Kidney epithelial cell (primary cell): ENCODE measurements at places on chromosomes 11 and 22.

DNA sequence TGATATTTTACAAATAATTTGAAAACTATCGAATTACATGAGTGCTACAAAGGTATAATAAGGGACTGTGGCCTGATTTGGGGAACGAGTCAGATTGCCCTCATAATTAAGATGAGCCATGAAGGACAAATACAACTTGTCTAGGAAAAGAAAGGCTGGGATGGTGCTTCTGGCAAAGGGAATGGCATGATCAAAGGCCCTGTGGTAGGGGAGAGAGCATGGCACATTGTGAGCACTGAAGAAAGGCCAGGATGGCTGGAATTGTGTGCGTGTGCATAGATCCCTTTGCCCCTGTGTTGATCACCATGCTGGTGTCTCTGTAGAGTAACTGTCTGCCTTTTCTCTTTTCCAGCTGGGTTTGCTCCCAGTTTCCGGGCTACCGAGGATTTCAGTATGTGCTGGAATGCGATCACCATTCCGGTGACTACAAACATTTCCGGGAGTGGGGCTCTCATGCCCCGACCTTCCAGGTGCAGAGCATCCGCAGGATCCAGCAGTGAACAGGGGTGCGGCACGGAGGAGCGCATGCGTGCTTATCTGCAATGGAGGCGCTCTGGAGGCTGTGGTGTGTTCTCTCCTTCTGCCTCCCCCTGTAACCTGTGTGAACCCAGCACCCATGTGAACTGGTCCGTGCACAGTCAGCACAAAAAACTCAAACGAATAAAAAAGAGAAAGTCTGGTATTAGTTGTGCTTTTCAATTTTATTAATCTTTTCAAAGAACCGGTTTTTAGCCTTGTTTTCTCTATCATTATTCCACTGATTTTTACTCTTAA lies 8.4 kb downstream of the CRYBA4 start:
- no peak for DNase-seq

GRCh38 chr11:27968461-27968860 lies 139.5 kb downstream of the KIF18A start:
- no peak for DNase-seq

DNA sequence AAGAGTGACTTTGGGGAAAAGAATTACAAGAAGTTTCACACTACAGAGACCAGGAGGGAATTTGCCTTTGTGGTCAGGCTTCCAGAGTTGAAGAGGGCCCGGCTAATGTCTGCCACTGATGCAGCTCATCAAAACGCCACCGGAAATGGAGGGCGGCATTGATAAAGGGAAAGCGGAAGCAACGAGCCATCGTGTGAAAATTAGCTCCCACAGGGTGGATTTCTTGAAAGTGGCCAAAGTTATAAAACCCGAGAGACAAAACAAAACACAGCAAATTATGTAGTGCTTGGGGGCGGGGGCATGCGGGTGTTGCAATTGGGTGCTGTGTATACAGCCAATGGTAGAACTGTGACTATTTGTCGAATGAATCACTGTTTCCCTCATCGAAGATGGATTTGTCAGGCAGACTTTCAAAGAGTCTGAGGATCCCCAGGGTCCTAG lies 113.0 kb downstream of the ADAMTS15 start:
- no peak for DNase-seq

- DNase-seq, result no peak
These were observed 145.8 kb upstream of the ARHGAP20 start for GRCh38 chr11:110857892-110858546.

DNA sequence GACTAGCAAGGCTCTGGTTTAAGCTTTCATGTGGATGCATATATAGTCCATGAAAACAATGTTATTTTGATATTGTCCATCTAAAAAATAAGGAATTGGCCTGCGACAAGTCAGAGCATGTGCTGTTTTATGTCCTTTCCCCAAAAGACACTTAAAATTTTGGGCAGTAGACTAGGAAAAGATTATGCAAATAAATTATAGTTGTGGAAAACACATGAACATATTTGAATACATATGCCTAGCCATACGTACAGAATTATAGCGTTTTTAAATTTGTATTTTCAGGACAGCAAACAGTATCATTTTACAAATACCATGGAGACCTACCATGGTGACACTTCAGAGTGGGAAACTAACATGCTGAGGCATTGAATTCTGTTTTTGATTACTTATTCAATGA lies 113.8 kb upstream of the SLC5A12 start:
- DNase-seq, result no peak

DNA sequence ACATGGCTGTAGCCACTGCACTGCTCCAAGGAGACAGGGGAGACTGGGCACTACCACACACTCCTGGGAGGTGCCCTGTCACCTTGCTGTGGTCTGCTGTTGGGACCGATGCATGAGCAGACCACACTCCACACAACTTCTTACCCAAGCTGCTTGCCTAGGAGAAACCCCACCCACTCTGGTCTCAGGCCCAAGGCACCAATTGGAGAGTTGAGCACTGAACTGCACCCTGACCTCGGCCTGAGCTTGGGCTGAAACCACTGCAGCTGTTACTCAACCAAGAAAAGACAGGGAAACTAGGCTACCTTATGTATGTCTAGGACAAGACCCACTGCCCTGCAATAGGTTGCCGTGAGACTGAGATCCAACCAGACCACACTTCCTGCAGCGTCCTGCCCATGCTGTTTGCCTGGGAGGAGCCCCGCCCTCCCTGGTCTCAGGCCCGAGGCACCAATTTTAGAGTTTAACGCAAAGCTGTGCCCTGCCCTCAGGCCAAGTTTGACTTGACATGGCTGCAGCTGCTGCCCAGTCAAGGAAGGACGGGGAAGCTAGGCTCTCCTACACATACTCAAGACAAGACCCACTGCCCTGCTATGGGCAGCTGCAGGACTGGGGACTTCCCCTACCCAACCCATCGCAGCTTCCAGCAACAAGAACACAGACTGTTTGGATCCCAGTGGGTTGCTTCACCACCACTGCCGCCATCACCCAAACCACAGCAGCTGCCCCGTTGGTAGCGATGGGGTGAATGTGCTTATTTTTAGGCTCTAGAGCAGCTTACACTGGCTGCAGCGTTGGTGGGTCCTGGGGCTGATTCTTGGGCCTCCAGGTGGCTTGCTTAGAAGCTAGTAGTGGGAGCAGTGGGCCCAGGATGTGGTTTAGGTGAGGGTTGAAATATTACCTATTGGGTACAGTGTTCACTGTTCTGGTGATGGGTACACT lies 66.8 kb downstream of the BRD1 start:
- DNase-seq, result no peak

DNA sequence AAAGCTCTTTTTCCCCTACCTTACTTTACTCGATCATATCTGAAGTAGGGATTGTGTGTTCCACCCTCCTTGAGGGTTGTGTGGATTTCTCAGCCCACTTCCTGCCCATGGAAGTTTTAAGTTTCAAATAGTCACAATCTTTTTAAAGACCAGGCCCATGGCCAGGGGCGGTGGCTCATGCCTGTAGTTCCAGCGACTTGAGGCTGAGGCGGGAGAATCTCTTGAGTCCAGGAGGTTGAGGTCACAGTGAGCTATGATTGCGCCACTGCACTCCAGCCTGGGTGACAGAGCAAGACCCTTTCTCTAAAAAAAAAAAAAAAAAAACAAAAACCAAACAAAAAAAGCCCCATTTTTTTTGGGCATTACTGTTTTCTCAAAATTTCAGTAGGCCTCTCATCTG lies 36.3 kb upstream of the LRRC10B start:
- DNase-seq, result no peak

DNA sequence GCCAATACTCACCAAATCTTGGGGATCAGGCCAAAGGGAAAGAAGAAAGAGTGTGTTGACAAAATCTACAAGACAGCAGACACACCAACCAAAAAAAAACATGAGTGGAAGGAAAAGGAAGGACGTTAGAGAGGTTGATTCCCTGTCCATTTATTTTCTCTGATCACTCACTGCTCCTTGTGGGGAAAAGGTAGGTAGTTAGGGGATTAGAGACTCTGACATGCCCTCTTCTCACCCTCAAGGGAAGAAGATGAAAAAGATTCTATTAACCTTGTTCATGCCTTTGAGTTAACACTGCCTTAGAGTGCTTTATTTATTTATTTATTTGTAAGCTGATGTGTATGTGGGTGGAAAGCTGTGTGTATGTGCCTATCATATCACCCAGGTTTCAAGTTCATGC lies at the start of gene OR52H1:
Gene OR52H1 (minus strand): TSS at position 101 of the 400 bp plus-strand sequence. CDS start 3,035 bp downstream, outside the sequence.
- DNase-seq, result no peak

GRCh38 chr11:100031973-100032372 lies 655.1 kb upstream of the ARHGAP42 start:
- DNase-seq, result no peak

GRCh38 chr22:26642465-26643417 lies 14.6 kb upstream of the MIAT start:
- no peak for DNase-seq
